CD4-positive, CD25-positive, alpha-beta regulatory T cell (primary cell): ENCODE measurements at places on chromosomes 5 and 9. TPM values are rescaled to one million over a fixed set of nuclear protein-coding genes. Genes with fewer than 3 reads are reported as not detected.

GRCh38 chr9:35688558-35689541 lies 875 bp downstream of the TPM2 start:
- no peak overlapping the region for H3K27ac ChIP-seq
- H3K4me3 ChIP-seq, result no peak overlapping the region
- DNase-seq, result no peak
- no peaks in the 10 kb centered on the region for H3K36me3 ChIP-seq

Gene CCNJL
- not detected for total RNA-seq

DNA sequence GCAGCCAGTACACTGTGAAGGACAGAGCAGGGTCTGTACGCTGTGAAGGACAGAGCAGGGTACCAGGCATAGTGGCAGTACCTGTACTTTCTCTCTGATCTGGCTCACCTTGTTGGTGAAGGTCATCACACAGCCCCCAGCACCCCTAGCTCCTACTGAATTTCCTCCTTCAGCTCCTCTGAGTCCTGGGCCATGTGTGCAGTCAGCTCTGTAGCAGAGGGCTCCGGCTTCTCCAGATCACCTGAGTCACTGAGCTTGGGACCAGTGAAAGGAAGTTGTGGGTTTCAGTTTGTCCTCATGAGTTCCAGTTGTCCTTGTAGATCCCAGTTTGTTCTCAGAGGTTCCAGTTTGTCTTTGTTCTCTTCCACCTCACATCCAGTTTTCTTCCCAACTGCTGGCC lies 5.5 kb downstream of the NUDT2 start:
- H3K27ac ChIP-seq, result no peak overlapping the region
- H3K27me3 ChIP-seq, result no peaks in the 10 kb centered on the region
- peaks cover 17% of the 10 kb centered on the region for H3K36me3 ChIP-seq
- no peak for DNase-seq
- no peak overlapping the region for H3K4me3 ChIP-seq

Gene IL3
- total RNA-seq, result not detected

Gene SURF2
- 24.3 TPM for total RNA-seq

- H3K4me1 ChIP-seq, result no peaks in the 10 kb centered on the region
- no peak for DNase-seq
- H3K36me3 ChIP-seq, result no peaks in the 10 kb centered on the region
These were observed 982.5 kb downstream of the TLE4 start for GRCh38 chr9:80554301-80554700.

- H3K27ac ChIP-seq, result no peak overlapping the region
- H3K36me3 ChIP-seq, result no peaks in the 10 kb centered on the region
- H3K27me3 ChIP-seq, result peaks cover 46% of the 10 kb centered on the region
- H3K4me3 ChIP-seq, result no peak overlapping the region
- DNase-seq, result no peak
- H3K4me1 ChIP-seq, result no peaks in the 10 kb centered on the region
These were observed 162.0 kb upstream of the S1PR3 start for GRCh38 chr9:88829276-88829675.

- no peak overlapping the region for H3K4me3 ChIP-seq
- H3K4me1 ChIP-seq, result no peaks in the 10 kb centered on the region
- no peaks in the 10 kb centered on the region for H3K27me3 ChIP-seq
- H3K36me3 ChIP-seq, result no peaks in the 10 kb centered on the region
- no peak overlapping the region for H3K27ac ChIP-seq
- DNase-seq, result no peak
These were observed 122.7 kb upstream of the CDKN2B start for GRCh38 chr9:22131817-22132216.

GRCh38 chr5:96050273-96050880 lies 88.7 kb upstream of the ELL2 start:
- DNase-seq, result no peak
- no peak overlapping the region for H3K27ac ChIP-seq
- H3K4me3 ChIP-seq, result no peak overlapping the region

DNA sequence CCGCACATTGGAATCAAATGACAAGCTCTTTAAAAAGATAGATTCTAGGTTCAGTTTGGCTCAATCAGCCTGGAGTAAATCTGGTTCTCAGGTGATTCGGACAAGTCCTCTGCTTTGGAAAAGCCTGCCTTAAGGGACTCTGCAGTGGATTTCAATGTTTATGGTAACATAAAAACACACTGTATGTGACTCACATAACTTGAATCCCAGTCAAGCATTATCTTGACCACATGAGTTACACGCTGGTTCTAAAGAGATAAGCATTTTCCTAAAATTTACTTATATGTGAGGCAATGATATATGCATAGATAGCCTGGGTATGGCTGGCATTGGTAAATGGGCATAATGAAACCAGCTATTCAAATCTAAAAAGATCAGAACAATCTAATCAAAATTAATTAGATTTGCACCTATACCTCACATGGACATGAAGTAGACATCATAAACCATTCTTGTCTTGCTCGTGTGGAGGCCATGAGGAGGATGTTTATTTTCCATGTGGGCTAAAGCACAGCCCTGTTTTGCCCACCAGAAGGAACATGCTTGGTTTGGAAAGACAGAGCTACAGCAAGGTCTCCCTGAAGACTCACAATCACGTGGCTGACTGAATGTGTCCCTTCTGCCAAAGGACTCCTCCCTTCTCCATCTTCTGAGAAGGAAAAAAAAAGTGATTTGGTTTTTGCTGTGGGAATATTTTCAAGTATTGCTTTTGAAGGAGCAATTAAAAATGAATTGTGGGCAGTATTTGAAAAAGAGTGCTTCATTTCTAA lies 351.7 kb downstream of the DIRAS2 start:
- no peaks in the 10 kb centered on the region for H3K36me3 ChIP-seq
- no peaks in the 10 kb centered on the region for H3K4me1 ChIP-seq
- no peak for DNase-seq
- no peak overlapping the region for H3K27ac ChIP-seq

DNA sequence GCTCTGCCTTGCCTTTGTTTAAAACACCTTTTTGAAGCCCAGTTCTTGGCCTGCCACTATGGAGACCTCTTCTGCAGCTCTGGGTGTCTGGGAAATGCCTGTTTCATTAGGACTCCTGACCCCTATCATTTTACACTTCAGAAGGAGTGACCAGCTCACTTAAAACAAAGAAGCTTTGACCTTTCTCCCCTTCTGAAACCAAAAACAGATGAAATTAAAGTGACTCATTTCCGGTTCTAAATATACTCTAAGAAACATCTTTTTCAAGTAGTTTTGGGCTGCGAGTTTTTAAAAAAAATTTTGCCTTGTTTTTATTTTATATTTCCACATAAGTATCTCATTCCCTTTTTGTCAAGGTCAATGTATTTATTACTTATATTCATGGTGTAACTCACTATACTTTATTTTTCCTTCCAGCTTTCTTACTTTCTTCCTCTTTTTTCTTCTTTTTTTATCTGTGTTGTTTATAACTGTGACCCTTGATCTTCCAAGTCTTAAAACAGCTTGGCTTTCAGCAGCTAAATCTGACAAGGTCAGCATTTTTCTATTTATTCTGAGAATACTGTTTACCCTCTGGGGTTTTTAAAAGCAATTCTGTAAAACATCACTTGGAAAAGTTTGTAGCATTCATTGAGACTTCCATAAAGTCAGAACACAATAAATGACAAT lies 672.9 kb downstream of the NR2F1-AS1 start:
- no peak overlapping the region for H3K27ac ChIP-seq
- H3K4me3 ChIP-seq, result no peak overlapping the region
- H3K36me3 ChIP-seq, result no peaks in the 10 kb centered on the region
- no peak for DNase-seq
- no peaks in the 10 kb centered on the region for H3K27me3 ChIP-seq

- DNase-seq, result no peak
- peaks cover 5% of the 10 kb centered on the region for H3K36me3 ChIP-seq
- no peak overlapping the region for H3K27ac ChIP-seq
- H3K4me3 ChIP-seq, result no peak overlapping the region
These were observed 94.2 kb downstream of the TLE4 start for GRCh38 chr9:79665931-79666330.

DNA sequence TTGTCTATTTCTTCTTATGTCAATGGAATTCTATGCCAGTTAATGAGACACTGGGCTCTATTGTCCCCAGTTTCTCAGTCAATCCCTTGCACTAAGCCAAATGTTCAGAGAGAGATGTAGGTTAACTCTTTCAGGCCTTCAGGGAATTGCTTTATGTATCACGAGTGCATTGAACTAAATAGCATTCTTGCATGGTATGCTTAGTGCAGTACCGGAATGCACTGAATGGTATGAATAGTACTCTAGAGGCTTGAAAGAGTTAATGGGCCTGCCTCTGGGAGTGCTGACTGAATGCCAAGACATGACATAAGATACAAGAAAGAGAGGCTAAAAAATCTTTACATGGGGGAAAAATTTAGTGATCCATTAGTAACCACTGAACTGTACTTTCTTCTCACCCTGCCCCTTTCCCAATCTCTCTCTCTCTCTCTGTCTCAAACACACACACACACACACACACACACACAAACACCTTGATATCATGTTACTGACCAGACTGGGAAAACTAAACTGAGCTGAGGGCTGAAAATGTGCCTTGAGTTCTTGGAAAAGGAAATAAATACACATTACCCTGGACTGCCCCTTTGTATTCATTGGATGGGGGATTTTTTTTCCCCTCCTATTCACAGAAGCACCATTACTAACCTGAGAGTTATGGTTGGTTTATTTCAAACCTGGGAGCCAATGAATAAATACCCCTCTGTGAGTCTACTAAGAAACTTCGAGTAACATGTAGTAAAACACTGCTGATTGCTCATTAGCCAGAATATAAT lies 35.4 kb upstream of the TMC1 start:
- no peak for DNase-seq
- H3K27me3 ChIP-seq, result no peaks in the 10 kb centered on the region
- no peaks in the 10 kb centered on the region for H3K4me1 ChIP-seq
- H3K27ac ChIP-seq, result no peak overlapping the region

DNA sequence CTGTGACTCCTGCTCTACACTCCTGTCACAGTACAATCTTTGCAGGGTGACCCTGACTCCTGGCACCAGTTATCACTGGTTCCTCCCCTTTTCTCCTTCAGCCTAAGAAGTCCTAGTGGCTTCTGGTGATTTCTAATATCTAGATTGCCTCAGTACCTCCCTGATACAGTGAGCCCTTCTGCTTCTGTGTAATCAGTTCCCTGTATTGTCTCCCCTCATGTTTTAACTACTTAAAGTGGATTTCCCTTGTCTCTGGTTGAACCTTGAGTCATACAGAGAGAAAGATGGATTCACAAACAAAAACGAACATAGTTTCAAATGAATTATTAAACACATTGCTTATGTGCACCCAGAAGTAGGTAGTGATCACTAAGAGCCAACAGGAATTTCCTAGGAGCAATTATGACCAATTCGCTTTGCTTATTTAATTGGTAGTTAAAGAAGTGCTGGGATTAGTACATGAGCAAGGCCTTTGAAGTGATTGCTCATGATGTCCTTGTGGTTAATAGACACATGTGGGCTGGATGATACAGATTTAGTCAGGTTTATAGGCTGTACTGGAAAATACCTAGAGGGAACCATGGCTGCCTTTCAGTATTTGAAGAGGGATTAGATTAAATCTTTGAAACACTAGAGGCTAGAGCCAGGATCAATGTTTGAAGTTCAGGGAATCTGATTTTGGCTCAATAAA lies 145.8 kb upstream of the MEF2C start:
- no peaks in the 10 kb centered on the region for H3K27me3 ChIP-seq
- DNase-seq, result no peak
- H3K27ac ChIP-seq, result no peak overlapping the region
- H3K4me3 ChIP-seq, result no peak overlapping the region
- no peaks in the 10 kb centered on the region for H3K4me1 ChIP-seq

GRCh38 chr5:147887026-147887627 lies 8.6 kb downstream of the SCGB3A2 start:
- no peaks in the 10 kb centered on the region for H3K36me3 ChIP-seq
- H3K4me3 ChIP-seq, result no peak overlapping the region
- H3K4me1 ChIP-seq, result no peaks in the 10 kb centered on the region
- H3K27ac ChIP-seq, result no peak overlapping the region
- H3K27me3 ChIP-seq, result no peaks in the 10 kb centered on the region
- DNase-seq, result no peak

GRCh38 chr5:109951758-109952157 lies 262.0 kb downstream of the MAN2A1 start:
- H3K4me3 ChIP-seq, result no peak overlapping the region
- H3K27ac ChIP-seq, result no peak overlapping the region
- no peaks in the 10 kb centered on the region for H3K4me1 ChIP-seq
- H3K27me3 ChIP-seq, result no peaks in the 10 kb centered on the region
- no peak for DNase-seq

GRCh38 chr9:7216004-7216841 lies 458.4 kb downstream of the KDM4C start:
- no peak overlapping the region for H3K4me3 ChIP-seq
- H3K27me3 ChIP-seq, result no peaks in the 10 kb centered on the region
- no peak overlapping the region for H3K27ac ChIP-seq
- no peaks in the 10 kb centered on the region for H3K4me1 ChIP-seq

Gene SLC12A2
- 16.8 TPM for total RNA-seq

Gene PALM2AKAP2
- 0.62 TPM for total RNA-seq

GRCh38 chr5:6711409-6712141 lies 1.7 kb upstream of the TENT4A start:
- no peak for DNase-seq
- H3K27ac ChIP-seq, result peak overlapping the region; percentile 88
- H3K4me1 ChIP-seq, result peaks cover 26% of the 10 kb centered on the region
- no peaks in the 10 kb centered on the region for H3K36me3 ChIP-seq
- H3K4me3 ChIP-seq, result peak overlapping the region; percentile 70

Gene SPATA31A3
- not detected for total RNA-seq

GRCh38 chr9:214648-215493 lies at the start of gene DOCK8:
DOCK8 (plus strand) TSS chr9:214865; CDS start chr9:214977, 112 bp downstream.
- peak within 1 kb of the TSS; percentile 71 for H3K4me3 ChIP-seq
- peaks cover 3% of the 10 kb centered on the region for H3K27me3 ChIP-seq
- H3K27ac ChIP-seq, result no peak within 1 kb of the TSS
- no peaks in the 10 kb centered on the region for H3K36me3 ChIP-seq
- peaks cover 11% of the 10 kb centered on the region for H3K4me1 ChIP-seq

Gene SHB
- total RNA-seq, result 0.69 TPM

Gene SUSD3
- 68.7 TPM for total RNA-seq

GRCh38 chr5:138054847-138055558 lies 22.1 kb upstream of the FAM13B start:
- H3K4me1 ChIP-seq, result no peaks in the 10 kb centered on the region
- H3K27ac ChIP-seq, result no peak overlapping the region

Gene DAPK1
- 3.5 TPM for total RNA-seq

Gene PGGT1B
- 46.8 TPM for total RNA-seq

Gene DBN1
- 2.3 TPM for total RNA-seq

DNA sequence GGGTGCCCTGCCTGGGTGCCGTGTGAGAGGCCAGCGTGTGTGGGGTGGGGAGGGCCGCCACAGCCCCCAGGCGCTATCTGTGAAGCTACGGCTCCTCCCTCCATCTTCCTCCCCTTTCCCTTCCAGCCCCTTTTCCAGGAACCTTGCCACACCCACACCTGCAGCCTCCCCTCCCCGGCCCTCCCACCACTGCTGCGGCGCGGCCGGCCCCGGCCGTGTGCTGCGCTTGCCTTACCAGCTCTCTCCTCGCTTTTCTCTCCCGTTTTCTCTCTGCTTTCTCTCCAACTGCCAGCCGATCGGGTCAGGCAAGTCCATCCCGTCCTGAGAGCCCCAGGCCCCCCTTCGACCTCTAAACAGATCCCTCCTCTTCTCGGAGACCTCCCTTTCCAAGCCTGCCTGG lies 21.4 kb downstream of the GOLGA2 start:
- H3K36me3 ChIP-seq, result peaks cover 18% of the 10 kb centered on the region
- H3K4me3 ChIP-seq, result no peak overlapping the region
- no peak for DNase-seq
- H3K27ac ChIP-seq, result no peak overlapping the region
- H3K27me3 ChIP-seq, result no peaks in the 10 kb centered on the region
